ENCODE measurements at places on chromosomes 5 and 9. TPM values are rescaled to one million over a fixed set of nuclear protein-coding genes. Genes with fewer than 3 reads are reported as not detected.
A peak's percentile ranks its signal among the peaks of the same experiment; 100 is the strongest.

- no peak for DNase-seq
Observed at GRCh38 chr5:40376566-40376965, 303.1 kb upstream of the PTGER4 start.

DNA sequence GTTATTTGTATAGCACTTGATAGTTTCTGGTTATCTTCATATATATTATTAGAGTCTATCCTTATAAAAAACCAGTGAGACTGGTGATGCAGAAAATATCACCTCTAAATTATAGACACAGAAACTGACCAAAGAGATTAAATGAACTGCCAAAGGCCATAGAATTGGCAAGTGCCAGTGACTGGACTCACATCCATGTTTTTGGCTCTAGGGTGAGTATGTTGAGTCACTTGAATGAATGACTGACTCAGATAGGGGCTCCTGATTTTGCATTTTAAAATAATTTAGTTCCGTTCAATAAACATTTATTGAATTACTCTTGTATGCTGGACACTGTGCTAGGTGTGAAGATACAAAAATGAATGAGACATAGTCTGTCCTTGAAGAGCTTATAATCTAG, 70.7 kb downstream of the NR2F1 start:
- DNase-seq = no peak

GRCh38 chr9:129617167-129617566, 3.7 kb downstream of the C9orf50 start:
- no peak for DNase-seq

DNA sequence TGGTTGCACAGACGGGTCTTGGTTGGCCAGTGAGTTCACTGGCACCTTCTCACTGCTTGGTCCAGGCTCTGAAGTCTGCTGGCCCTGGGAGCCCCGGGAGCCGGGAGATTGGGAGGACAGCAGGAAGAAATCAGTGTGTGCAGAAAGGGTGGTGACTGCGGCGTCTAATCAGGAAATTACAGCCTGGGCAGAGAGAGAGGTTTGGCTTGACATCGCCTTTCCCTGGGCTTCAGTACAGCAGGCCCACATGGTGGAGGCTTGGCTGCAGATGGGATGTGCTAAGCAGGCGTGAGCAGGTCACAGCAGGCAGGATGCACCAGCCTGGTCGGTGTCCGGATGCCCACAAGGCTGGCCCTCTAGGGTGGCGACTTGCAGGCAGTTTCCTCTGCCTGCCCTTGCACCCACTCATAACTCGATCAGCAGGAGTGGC, 17.2 kb downstream of the PITX1 start:
- DNase-seq = no peak

DNA sequence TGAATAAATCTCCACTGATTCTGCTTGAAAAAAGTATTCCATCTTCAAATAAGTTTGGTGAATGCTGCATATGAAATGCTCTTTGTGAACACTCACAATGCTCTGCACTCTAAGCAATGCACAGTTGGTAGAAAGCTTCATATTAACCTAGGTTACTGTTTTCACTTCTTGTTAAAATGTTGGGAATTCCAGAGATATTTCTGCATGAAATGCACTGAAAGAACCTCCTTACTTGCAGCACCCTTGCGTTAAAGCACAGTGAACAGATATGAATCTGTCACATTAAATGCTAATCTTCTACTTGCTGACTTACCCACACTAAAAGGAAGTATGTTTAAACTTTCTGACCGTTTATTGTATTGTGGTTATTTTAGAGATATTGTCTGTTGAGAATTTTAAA, 584.1 kb upstream of the NUDT12 start:
- DNase-seq = no peak

DNA sequence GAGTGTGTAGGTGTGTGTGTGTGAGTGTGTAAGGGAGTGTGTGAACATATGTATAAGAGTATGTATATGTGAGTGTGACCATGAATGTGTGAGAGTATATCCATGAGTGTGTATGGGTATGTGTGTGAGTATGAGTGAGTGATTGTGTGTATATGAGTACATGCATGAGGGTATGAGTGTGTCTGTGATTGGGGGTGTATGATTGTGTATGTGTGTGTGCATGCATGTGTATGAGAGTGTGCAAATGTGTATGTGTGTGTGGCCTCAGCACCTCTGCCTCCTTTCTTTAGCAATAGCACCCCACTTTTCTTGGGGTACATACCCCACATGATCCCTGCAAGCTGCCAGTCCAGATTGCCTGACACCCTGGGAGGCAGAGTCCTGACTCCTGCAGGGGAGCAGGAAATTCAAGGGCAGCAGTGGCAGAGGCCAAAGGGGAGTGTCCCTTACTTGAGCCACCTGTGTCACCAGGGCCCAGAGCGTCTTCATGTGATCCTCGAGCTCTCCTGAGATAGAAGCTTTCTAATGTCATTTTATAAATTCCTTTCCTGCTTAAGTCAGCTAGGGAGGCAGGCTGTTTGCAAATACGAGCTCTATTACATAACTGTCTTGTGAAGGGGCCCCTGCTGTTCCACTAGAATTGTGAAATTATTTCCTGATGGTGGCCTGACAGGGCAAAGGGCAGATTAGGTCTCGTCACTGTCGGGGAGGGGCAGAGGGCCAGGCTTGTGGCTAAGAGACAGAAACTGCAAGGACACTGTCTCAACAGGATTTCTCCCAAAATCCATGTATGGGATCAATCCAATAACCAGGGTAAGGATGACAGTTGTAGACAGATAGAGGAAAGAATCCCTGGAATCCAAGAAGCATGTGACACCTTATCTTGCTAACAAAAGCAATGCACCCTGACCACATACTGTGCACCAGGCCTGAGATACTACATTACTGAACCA, 389.1 kb downstream of the GADD45G start:
- DNase-seq = peak; percentile 51

- DNase-seq = no peak
Observed at GRCh38 chr5:112930082-112930344, 8.0 kb upstream of the REEP5 start.

- no peak for DNase-seq
Observed at GRCh38 chr9:79581794-79582193, 10.0 kb downstream of the TLE4 start.

Gene IFNB1
- total RNA-seq = not detected

Gene EGFLAM
- 0.26 TPM for total RNA-seq

Gene FAM114A2
- 8.9 TPM for total RNA-seq

Gene SLC34A3
- total RNA-seq = 0.33 TPM
